ENCODE measurements at places on chromosomes 6 and 20. TPM values are rescaled to one million over a fixed set of nuclear protein-coding genes. Genes with fewer than 3 reads are reported as not detected.

- no peak for DNase-seq
Measured at GRCh38 chr6:43746613-43747102, 23.4 kb upstream of the VEGFA start.

DNA sequence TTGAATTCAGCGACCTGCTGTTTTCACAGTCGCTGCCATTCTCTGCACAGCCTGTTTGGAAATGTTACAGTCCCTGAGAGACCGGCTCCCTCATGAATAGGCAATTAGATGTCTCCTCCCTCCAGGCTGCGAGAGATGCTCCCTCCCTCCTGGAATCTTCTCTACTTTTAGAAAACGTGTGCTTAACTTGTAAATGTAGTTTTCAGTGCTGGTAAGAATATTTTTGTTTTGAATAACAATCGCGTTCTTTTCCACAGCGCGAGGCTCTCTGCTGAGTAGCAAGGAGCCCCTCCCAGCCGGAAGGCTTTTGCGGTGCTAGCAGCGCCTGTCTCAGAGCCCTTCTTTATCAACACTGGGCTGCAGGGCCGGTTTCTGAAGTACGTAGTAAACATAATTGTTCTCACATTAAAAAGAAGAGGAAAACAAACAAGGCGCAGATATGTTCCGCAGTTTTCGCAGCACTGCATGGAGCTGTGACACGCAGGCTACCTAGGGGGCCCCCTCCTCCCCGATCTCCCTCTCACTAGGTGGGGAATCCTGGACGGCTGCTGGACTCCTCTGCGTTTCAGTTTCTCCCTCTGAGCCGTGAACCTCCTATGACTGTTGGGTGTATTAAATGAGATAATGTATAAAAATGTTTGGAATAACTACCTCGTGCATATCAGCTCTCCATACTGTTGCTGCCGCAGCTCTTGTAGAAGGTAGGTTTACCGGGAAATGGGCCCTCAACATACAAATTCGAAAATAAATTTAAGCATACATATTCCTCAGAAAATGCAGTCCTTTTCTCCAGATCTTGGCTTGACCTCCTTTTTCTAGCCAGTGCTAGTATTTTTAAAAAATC, 79.0 kb upstream of the SPACA1 start:
- no peak for DNase-seq

DNA sequence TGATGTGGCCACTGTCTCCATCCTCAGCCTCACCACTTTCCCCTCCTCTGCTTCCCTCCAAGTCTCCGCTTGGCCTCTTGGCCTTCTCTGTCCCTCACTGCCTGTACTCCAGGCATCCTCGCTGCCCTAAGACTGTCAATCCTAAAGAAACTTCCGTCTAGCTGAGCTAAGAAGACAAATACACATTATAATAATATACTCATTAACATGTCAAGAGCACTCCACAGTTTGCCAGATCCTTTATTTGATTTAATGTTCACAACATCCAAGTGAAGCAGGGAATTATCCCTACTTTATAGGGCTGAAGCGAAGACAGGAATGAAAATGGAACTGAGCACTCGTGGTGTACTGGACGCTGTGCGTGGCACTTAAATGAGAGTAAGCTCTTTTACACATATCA, 72.4 kb upstream of the SLC22A23 start:
- DNase-seq: no peak

HMGCLL1 gene
- total RNA-seq: 0.93 TPM

ZSCAN9 gene
- 4.8 TPM for total RNA-seq

BMP5 gene
- 0.79 TPM for total RNA-seq
